ENCODE measurements at places on chromosomes 7 and 10. TPM values are rescaled to one million over a fixed set of nuclear protein-coding genes. Genes with fewer than 3 reads are reported as not detected.

Gene LIMK1
- 33.9 TPM for total RNA-seq

Gene VSIR
- 30.4 TPM for total RNA-seq

Gene SOSTDC1
- total RNA-seq = not detected

Gene JAZF1
- total RNA-seq = 5.6 TPM

Gene CPA1
- 0.35 TPM for total RNA-seq

Gene CALY
- total RNA-seq = not detected

Gene CPXM2
- total RNA-seq = 19.4 TPM

Gene SLC4A2
- 89.1 TPM for total RNA-seq

Gene TBX20
- 13.5 TPM for total RNA-seq

Gene OR6B1
- total RNA-seq = not detected

Gene STEAP4
- 0.08 TPM for total RNA-seq

Gene HTRA1
- 98.8 TPM for total RNA-seq

Gene DNAH11
- 0.59 TPM for total RNA-seq

Gene DOCK4
- 8.4 TPM for total RNA-seq

Gene NYAP1
- 0.38 TPM for total RNA-seq

Gene ZDHHC16
- 31.9 TPM for total RNA-seq

Gene ATOH7
- not detected for total RNA-seq

Gene SPRN
- total RNA-seq = 0.12 TPM

Data from smooth muscle cell of the coronary artery (primary cell).